Astrocyte of the cerebellum (primary cell): ENCODE measurements at places on chromosomes 6 and 20.

DNA sequence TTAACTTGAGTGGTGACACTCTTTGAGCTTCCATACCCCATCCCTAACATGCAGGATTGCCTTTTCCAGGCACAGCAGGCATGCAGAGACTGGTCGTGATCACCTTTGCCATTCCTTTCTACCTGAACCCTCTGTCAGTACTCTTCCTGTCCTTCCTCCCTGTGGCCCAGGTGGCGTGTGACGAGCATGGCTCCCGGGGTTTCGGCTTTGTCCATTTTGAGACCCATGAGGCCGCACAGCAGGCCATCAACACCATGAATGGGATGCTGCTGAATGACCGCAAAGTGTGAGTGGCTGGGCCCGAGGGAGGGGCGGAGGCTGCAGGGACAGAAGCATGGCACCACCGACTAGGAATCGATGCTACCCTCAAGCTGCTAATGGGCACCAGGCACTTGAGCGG lies 6.7 kb downstream of the PABPC1L start:
- DNase-seq = no peak

DNA sequence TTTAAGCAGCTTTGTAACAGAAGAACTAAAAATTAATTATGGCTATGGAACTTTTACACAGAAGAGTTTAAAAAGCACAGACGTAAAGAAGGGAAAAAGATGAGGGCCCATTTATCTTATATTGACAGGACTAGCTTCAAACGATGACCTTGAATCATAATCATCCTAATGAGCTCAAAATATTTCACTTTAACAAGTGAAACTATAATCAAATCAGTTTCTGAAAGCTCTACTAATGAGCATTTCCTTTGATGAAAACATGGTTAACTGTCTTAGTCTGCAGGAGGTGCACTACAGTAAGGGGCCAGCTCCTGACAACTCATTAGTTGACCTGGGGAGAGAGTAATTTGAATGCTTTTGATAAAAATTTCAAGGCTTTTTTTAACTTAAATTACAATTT lies 228.0 kb upstream of the DEFB112 start:
- no peak for DNase-seq

GRCh38 chr6:27608916-27609883 lies 136.3 kb upstream of the ZNF184 start:
- no peak for DNase-seq

- DNase-seq = no peak
These were observed 75.2 kb upstream of the IYD start for GRCh38 chr6:150293423-150294173.

GRCh38 chr6:144660561-144661115 lies 375.5 kb downstream of the UTRN start:
- no peak for DNase-seq

DNA sequence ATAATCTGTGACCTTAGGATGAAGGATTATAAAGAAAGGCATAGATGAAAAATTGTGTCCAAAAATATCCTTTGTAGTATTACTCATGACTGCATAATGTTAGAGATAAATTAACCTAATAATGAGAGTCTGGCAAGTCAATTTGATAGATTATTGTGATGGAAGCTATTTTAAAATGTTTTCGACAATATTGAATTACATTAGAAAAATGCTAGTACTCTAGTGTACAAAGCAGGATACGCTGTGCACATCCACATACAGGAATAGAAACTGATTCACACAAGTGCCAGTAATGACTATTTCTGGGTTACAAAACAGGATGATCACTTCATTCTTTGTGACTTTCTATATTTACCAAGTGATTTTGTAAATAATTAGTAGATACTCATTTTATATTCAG lies 3.3 kb downstream of the SLC17A2 start:
- no peak for DNase-seq

DNA sequence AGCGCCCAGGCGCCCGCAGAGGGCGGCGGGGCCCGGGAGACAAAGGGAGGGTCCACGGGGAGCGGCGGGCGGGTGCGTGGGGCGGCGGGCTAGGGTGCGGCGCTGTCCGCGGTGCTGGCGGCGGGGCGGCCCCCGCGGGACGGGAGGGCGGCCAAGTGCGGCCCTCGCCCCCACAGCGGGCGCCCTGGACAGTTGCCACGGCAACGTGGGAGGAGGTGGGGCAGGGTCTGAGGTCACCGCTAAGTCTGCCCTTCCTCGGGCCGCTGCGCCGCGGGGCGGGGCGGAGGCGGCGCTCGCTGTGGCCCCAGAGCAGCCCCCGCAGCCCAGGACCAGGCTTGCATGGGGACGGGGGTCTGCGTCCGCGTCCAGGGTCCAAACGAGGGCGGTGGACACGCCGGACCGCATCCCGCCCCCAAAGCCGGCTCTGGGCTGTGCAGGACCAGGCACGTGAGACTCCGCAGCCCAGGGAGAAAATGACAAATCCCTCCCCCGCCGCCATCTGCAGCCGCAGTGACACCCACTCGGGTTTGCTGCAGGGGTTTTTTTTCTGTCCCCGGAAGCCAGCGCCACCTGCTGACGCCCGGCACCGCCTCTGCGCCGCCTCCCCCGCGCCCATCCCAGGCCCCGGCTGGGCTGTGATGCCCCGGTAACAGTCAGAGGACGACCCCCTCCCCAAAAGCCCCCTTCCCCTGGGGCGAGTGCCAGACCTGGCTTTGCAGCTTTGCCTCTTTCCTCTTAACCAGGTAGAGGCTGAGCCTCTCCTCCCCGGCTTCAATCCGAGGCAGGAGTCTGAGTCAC lies 36.8 kb downstream of the YTHDF1 start:
- no peak for DNase-seq

DNA sequence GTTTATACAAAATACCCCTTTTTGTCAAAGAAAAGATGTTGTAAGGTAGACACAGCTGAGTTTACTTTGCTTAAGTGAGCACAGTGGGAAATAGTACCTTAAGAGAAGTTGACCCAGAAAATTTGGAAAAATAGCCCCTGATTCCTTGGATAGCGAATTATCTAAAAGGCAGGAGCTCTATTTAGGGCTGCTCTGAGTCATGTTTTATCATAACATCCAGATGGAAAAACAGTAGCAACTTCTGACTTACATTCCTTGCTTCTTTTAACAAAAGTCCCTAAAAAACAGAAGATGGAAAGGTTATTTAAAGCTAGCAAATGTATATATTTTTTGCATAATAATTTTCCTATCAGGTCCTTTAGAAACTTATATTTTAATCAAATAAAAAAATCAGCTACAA lies 59.0 kb downstream of the THEMIS start:
- DNase-seq = no peak

GRCh38 chr6:160795721-160796120 lies 93.7 kb downstream of the PLG start:
- no peak for DNase-seq

DNA sequence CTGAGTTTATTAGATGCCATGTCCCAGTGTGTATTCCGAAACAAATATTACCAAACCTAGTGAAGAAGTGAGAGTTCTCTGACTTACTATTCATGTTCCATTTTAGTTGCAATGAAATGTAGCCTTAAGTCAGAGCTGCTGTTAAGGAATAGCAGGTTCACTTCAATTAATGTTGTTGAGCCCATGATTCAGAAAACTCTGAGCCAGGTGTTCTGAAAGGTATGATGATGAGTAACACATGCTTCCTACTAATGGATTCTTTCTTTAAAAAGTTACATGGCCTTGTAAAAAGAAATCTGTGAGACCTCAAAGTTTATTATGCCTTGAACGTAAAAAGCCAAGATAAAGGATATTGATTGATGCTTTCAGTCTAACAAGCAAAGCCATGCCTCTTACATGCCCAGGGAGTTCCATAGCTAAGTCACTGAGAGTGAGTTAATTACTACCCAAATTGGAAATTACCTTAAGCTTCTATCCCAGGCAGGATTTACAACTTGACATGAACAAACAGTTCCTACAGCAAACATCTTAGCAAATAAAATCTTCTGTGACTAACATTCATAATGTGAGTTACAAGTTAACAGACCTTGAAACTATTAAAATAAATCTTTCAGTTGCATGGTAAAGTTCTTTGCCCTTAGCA lies 122.9 kb downstream of the AKAP7 start:
- DNase-seq = no peak

DNA sequence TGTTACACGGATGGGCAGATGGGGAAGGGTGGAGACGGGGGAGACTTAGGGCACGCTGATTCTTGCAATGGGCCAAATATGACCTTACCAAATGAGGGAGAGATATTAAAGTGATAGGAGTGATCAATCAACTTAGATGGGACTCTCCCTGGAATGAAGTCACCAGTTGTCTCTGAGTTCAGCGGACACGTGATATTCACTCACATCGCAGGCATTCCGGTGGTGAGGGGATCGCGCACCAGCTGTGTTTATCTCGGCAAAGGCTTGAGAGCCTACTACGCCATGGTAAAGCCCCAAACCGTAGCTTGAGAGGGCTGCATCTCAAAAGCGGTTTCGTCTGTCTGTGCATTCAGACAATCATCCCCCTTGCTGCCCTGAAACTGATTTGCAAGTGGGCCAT lies 5.5 kb downstream of the BMP7 start:
- DNase-seq = no peak

DNA sequence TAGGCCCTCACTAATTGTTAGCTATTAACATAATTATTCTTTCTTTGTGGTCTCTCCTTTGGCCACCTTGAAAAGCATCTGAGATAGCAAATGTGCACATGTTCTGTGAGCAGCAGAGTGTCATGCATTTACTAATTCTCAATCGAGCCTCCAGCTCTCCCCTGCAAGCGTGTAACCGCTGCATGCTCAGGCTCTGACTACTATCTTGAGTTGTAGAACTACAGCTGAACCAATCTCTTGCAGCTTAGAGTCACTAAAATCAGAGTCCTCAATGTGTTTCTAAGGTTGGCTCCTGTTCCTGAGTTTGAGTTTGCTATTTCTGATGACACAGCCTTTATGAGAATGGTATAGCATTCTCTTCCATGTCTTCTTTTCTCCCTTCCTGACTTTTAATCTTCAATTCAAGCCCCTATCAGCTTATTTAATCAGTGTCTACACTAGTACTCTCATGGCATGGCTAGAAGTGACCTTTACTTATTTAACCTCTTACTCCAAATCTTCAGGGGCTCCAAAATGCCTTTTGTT lies 65.5 kb downstream of the PPP1R3G start:
- no peak for DNase-seq

DNA sequence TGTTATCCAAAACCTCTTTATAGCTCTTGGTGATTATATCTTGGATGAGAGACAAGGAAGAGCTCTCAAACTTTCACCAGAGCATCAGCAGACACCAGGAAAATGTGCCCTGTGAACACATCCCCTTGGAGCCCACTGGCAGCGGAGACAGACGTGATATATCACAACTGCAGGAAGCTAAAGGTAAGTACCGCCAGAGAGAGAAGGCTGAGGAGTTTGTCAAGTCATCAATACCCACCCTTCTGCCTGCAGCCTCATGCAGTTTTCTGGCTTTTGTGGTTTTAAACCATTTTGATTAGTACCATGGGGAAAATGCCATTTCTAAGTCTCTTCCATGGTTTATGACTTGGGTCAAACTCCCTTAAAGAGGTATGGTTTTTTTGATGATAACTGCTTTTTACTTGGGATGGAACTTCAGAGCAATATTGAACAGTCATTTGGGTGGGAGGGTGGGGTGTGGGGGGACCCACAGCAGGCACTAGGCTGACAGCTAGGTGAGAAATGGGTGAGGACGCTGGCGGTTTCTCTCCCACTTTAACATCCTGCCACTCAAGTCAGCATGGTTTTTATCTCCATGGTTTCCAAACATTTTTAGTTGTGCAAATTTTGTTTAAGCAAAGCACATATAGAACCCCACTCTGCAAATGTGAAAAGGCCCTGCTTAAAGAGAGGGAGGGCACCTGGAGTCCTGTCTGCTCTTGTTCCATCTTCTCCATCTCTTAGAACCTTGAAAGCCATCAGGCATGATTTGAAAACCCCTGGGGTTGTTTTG lies 108.4 kb downstream of the SCML4 start:
- DNase-seq = no peak

GRCh38 chr6:118586746-118587485 lies 38.8 kb downstream of the PLN start:
- no peak for DNase-seq

- no peak for DNase-seq
These were observed 1.1 kb downstream of the STX7 start for GRCh38 chr6:132511831-132512220.

DNA sequence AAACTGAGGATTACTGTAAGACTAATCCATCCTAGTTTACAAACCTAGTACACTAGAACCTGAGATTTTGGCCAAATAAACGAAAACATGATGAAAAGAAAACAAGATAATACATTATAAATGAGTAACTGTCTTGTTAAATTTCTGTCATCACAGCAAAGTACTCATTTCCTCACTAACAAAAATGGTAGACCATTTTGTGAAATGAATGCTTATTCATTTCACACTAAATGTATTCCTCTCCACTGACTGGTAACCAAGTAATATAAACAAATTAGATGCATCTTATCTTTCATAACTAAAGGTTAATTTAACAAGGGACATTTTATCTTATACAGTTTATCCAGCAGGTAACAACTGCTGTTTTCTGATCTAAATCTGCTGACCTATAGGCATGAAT lies 143.7 kb downstream of the REV3L start:
- DNase-seq = no peak

DNA sequence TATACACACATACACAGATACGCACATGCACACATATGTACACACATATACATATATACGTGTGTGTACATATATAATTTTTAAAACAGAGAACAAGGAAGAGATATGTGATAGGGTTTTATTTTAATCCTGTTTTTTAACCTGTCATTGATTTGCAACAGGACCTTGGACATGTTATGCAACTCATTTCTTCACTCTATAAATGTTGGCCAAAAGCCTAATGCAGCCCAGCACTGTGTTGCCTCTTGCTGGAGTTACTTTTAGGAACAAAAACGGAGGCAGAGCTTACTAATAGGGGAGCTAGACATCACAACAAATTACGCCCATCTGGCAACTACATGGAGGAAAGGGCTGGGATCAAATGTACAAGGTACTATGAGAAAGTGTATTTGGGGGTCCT lies 179.9 kb upstream of the TAB2 start:
- DNase-seq = no peak
